Esophagus mucosa (tissue), 1 donor: ENCODE measurements at places on chromosomes 6 and 20.

DNA sequence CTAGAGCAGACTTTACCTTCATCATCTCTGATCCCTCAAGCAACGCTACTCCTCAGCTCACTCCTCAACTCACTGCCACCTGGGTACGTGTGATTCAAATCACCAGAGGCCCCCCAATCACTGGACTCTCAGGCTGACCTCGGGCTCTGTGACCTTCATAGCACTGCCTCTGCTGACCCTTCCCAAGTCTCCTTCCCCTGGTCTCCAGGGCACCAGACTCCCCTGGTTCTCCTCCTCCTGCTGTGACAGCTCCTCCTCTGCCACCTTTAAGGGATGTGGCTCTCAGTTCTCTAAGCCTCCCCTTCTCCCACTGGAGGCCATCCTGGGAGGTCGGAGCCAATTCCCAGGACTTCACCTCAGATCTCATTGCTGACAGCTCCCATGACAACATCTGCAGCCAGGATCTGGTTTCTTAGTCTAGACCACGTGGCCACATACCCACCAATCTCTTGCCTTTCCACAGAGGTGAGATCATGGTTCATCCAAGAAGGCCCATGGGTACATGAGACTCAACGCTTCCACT is 90.4 kb downstream of the NFATC2 start:
- no peak for ATAC-seq

DNA sequence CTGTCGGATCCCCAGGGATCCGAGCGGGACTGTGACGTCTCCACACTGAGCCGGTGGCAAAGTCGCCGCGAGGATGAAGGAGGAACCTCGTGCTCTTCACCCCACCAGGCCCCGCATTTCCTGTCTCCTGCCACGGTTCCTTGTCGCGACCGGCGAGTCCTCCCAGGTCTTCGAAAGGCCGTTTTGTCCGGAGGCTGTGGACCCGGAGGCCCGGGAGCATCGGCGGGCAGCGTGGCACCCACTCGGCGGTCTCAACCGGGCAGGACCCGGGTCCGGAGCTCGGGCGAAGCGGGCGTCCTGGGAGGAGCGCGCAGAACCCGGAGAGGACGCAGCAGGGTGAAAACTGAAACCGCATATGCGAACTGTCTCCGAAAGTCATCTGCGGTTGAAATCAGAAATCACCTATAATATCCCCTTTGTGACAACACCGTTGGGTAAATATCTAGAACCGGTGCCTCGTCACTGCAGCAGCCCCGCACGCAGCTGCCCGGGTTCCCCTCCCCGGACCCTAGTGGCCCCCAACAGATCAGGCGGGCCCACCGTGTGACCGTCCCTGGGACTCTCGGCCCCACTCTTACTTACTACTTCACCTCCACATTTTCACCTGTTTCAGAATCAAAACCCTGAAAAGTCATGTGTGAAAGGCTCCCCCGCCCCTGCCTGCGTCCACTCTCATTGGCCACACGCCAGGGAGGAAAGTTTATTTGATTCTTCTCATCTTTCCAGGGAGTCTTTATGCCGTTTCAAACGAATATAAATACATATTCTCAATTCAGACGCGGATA is 3.1 kb upstream of the ULBP2 start:
- ATAC-seq, result no peak

GRCh38 chr6:63014290-63014689 is 197.0 kb upstream of the FKBP1C start:
- ATAC-seq, result no peak

DNA sequence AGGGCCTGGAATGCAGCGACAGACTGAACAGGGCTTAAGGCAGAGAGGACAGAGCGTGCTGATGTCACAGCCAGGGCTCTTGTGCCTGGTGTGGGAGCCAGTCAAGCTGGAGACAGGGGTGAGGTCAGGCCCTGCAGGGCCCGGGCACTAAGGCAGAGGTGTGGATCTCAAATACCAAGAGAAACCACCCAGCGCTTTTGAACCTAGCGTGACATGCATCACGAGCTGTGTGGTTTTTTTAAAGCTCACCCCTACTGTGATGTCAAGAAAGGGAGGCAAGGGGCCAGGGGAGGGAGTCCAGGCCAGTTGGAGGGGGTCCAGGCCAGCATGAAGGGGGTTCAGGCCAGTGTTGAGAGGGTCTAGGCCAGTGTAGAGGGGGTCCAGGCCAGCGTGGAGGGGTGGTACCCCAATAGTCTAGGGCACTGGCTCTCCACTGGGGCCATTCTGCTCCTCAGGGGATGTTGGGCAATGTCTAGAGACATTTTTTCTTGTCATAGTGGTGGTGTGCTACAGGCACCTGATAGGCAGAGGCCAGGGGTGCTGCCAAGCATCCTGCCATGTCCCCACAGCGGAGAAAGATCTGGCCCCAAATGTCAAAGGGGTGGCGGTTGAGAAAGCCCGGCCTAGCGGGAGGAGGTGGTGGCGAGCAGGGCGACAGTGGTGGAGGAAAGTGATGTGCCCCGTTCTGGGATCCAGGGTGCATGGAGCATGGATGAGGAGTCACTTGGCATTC is 42.6 kb downstream of the RBM38 start:
- peak; percentile 74 for ATAC-seq

- ATAC-seq, result no peak
Measured at GRCh38 chr6:83883240-83883639, 23.8 kb downstream of the CYB5R4 start.

GRCh38 chr6:140209775-140210174 is 835.3 kb upstream of the CITED2 start:
- no peak for ATAC-seq

DNA sequence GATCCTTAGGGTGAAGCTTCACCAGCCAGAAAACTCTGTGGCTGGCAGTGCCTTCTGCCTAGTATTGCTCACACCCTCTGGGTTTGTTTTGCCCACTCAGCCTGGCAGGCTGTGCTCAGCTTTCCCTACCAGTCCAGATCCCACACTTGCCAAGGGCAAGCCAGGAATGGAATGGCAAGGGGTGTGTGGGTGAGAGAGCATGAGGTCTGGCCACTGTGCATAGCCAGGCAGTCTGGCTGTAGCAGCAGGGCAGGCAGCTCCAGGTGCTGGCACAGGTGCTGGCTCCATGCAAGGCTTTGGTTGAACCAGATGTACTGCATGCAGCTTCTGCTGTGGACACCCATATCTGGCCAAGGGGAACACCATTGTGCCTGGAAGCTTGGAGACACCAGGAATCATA is 1720.3 kb downstream of the HACE1 start:
- ATAC-seq, result no peak

DNA sequence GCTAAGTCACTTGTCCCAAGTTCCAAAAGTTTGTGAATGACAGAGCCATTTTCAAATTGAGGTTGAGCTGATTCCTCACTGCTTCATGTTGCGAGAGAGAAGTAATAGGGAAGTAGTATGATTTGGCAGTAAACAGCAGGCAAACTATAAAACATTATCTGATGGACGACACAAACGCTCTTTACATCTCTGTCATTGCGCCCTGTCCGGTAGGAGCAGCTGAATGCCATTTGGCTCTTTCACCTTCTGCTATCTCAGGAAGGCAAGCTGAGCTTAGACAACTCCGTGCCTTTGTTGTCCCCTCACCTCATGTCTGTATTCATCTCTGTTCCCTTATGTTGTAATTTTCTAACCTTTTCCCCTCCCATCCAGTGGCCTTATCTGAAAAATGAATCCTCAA is 440.7 kb upstream of the FLRT3 start:
- no peak for ATAC-seq

- peak; percentile 45 for ATAC-seq
Measured at GRCh38 chr6:7087491-7087979, 20.2 kb upstream of the RREB1 start.

DNA sequence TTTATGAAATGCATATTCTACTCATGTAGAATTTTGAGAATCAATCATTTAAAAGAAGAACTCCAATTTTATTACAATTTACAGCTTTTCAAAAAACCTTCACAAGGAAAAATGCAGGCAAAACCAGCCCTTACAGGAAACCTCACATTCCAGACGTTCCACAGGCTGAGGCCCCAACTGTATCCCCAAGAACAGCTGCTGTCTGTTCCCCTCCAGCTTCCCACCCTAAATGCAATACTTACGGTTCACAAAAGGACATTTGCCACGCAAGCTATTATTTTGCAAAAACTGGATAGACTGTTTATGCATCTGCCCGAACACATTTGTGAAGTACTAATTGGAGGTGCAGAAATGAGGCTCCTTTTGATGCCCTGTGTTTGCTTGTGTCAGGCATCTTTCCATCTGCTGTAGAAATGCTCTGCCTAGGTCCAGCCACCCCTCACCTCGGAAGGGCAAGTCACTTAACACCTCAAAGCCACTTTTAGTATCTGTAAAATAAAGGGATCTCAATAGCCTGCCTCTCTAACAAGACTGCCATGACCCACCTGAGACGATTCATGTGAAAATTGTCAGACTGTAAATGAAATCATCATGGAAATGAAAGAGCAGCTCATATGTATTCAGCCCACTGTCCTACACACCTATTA is 26.5 kb downstream of the PDE10A start:
- no peak for ATAC-seq

DNA sequence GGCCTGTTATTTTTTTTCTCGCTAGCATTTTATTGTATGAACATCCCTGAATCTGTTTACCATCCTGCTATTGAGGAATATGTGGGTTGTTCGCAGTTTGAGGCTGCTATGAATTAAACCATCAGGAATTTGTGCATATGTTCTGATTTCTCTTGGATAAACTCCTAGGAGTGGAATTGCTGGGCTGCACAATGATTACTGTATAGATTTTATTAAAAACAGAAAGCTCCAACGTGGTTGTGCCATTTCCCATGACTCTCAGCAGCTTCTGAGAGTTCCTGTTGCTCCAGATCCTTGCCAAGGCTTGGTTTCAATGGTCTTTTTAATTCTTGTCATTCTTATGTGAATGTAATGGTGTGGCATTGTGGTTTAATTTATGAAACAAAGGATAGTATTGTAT is 75.1 kb downstream of the EDN3 start:
- no peak for ATAC-seq

- ATAC-seq, result peak; percentile 52
Measured at GRCh38 chr6:1624851-1625781, 15.4 kb downstream of the FOXC1 start.

DNA sequence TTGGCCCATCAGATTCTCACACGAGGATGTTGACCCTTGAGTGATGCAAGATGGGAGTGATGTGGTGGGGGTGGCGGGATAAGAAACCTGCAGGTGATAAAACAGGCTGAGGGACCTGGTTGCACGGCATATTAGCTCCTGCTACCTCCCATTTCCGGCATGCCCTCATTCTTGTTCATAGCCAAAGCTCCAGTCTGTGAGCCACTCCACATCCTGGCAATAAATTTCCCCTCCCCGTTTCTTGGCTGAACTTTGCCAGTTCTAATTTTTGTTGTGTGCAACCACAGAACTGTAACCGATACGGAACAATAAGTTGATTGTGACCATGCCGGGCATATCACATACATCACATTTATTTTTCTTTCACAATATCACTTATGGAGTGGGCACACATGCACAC is 41.6 kb upstream of the NFATC2 start:
- no peak for ATAC-seq

- peak; percentile 24 for ATAC-seq
Measured at GRCh38 chr6:30154709-30155519, 6.1 kb downstream of the TRIM10 start.

GRCh38 chr20:3250091-3250504 is 11.1 kb upstream of the SLC4A11 start:
- ATAC-seq, result no peak

DNA sequence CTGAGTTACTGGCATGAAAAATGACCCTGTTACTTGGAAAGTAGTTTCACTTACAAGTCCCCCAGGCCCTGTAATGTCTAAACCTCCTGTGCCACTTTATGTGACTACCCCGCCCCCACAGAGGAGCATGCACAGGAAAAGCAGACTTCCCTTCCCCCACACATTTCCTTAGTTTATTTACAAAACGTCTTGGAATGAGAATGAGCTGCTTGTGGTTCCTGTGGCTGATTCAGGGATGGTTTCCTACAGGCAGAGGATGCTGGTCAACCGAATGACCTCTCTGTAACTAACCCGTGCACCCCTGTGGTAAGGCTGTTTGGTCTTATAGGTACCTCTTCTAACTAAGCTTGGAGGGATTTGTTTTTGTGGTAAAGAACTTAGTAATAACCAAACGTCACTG is 28.5 kb downstream of the RSPO3 start:
- ATAC-seq, result no peak

DNA sequence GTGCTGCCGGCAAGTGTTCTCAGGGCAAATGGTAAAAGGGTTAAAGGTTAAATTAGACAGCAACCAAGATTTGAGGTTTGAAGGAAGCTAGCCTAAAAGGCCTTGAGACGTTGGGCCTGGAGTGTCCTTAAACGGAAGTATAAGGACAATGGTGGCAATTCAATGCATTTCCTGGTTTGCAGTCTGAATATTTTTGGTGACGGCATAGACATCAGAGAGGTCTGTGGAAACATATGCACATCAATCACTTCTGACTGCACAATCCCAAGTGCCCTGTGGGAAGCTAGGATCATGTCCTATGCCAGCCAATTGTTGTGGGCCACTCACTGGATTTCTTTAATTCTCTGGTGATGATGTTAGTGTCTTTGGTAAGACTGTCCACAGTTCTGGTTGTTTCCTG is 25.7 kb upstream of the TUBB2A start:
- ATAC-seq, result no peak

- ATAC-seq, result peak; percentile 7
Measured at GRCh38 chr6:45422503-45423110, 44.9 kb upstream of the SUPT3H start.

GRCh38 chr6:111411978-111412566 is 70.9 kb downstream of the REV3L start:
- no peak for ATAC-seq

DNA sequence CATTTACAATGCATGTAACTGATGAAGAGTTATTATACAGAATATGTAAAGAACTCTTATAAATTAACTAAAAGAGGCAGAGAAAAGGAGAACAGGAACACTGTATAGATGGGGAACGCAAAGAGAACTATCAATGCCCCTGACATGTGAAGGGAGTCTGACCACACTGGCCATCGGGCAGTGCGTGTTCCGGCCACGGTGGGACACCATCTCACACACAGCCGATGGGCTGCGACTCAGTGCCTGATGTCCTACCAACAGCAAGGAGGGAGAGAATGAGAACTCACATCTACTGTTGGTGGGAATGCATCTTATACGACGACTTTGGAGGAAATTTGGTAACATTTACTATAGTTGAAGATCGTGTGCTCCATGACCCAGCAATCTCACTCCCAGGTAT is 15.5 kb upstream of the RAMACL start:
- no peak for ATAC-seq

- no peak for ATAC-seq
Measured at GRCh38 chr6:118240878-118241528, 307.1 kb upstream of the PLN start.

DNA sequence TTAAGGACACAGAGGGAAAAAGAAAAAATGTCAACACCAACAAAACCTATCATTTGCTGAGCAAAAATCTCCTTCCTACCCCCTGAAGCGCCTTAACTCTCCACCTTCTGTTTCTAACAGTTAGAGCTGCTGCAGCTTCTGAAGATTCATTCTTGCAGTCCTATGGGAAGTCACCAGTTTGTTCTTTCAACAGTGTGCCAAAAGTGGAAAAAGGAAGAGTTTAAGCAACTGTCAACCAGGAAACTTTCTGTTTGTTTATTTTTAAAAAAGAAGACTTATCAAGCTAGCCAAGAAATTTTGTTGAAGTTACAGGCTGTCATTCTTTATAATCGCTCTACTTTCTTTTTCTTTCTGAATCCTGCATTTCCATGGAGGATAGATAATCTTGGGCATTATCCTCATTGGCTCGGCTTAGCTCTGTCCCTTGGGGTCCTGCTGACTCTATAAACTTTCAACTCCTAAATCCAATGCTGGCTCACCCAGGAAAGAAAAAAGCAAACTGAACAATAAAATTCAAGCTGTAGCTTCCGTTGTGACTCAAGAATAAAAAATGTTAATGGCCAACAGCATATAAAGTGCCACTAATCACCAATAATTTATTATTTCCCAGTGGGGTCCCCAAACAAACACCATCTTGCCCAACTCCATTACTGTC is 172.8 kb upstream of the CITED2 start:
- ATAC-seq, result no peak
